Left kidney (tissue), 8 donors: ENCODE measurements at places on chromosomes 7 and 10.
A peak's percentile ranks its signal among the peaks of the same experiment; 100 is the strongest.

DNA sequence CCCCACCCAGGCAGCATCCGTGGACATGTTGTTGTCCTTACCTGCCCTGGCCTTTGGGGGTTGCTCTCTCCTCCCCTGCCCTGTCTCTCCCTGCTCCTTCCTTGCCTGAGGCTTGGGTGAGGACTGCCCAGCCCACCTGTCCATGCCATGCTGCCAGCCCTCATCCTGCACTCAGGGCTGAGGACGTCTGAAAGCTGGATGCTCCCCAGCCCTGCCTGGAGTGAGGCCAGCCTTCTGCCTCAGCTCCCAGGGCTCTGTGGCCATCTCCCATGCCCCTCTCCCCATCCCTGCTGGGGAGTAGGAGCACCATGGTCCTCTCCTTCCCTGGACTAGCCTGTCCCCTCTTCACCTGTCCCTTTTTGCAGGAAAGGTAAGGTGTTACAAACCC, 68.4 kb downstream of the RAMP3 start:
- no peak for DNase-seq

DNA sequence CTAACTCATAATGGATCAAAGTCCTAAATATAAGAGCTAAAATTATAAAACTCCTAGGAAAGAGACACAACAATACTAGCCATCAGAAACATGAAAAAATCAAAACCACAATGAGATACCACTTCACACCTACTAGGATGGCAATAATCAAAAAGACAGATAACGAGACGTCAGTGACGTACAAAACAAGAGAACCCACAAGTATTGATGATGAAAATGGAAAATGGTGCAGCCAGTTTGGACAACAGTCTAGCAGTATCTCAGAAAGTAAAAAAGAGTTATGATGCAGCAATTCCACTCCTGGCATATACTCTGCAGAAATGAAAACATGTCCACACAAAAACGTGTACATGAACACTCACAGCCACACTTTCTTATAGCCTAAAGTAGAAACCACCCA, 173.5 kb downstream of the SRPK2 start:
- DNase-seq = no peak

- no peak for DNase-seq
These were observed 38.2 kb upstream of the SDHAF3 start for GRCh38 chr7:97079300-97079699.

DNA sequence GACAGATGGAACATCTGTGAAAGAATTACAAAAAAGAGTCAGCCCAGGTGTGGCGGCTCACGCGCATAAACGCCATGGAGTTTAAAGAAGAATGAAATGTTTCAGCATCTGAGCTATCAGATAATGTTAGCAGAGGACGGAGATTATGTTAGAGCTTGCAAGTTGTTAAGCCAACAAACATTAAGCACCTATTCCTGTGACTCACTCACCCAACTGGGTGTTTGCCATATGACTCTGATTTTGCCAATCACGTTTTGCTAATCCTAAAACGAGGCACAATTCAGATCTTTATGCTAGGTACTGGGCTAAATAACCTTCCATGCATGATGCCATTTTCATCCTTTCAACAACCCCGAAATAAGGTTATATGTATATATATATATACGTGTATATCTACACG, 29.0 kb upstream of the CCNY start:
- no peak for DNase-seq

- no peak for DNase-seq
These were observed 190.2 kb downstream of the CAMK1D start for GRCh38 chr10:12539350-12540164.

GRCh38 chr10:29522918-29523317, 111.9 kb downstream of the SVIL start:
- no peak for DNase-seq

GRCh38 chr10:99337311-99337811, 8.2 kb downstream of the CNNM1 start:
- peak; percentile 42 for DNase-seq
